ENCODE measurements at places on chromosomes 5 and 9. TPM values are rescaled to one million over a fixed set of nuclear protein-coding genes. Genes with fewer than 3 reads are reported as not detected.
A peak's percentile ranks its signal among the peaks of the same experiment; 100 is the strongest.

PTGDS gene
- 3,309 TPM for total RNA-seq

MUSK gene
- 0.53 TPM for total RNA-seq

DNA sequence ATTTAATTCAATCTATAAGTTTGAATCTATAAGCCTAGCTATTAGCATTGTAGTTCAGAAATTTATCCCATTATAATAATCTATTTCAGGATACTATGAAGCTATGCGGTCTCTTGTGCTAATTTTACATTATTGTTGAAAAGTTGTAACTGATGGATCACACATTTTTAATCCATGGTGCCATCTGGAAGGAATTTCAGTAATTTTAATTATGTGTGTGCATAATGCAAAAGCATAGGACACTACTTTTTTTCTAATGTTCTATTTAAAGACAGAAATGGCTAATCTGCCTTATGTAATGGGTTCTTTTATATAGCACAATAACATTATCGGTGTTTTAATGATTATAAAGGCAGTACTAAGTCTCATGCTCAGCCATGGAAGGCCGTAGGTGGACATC lies 90.6 kb downstream of the HOMER1 start:
- DNase-seq, result no peak

DNA sequence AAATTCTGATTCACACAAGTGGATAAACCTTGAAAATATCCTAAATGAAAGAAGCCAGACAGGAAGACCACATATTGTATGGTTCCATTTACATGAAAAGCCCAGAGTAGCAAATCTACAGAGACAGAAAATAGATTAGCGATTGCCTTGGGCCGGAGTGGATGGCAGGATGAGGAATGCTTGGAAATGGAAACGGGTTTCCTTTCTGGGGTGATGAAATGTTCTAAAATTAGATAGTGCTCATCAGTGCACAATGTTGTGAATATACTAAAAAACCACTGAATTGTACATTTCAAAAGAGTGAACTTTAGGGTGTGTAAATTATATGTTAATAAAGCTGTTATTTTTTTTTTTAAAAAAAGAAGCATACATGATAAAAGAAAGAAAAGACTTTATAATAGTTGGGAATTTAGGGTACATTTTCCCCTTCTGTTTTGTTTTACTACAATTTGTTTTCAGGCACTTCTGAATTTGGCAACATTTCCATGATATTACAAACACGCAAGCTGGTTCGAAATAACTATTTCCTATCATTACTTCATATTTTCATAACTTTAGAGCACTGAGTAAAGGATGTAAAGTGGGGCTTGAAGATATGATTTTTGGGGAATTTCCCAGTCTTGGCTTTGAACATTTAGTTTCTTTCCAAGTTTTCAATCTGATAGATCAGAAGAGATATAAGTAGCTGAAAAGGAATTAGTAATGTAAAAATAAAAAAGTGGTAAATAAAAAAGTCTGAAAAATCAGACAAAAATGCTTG lies 23.9 kb downstream of the SLC35A4 start:
- no peak for DNase-seq

GRCh38 chr9:75385236-75385635 lies 296.9 kb downstream of the OSTF1 start:
- no peak for DNase-seq

DNA sequence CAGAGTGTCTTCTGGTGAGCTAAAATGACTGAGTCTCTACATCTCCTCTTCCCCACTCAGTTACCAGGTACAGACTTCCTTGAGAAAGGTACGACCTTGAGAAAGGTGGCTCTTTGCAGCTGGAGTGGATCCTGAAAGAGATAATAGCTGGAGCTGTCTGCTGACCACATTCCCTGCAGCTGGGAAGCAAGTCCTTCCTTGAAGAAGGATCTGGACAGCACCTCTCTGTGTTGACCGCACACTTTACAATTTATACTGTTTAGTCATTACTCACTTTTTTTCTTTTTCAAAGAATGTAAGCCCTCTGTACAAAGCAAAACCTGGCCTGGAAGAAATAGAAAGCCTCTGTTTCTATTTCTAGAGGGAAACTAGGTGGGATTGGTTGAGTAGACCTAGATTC lies 148.8 kb downstream of the MACIR start:
- no peak for DNase-seq

GRCh38 chr9:133113949-133114885 lies 6.8 kb downstream of the RALGDS start:
- peak; percentile 65 for DNase-seq

SLC22A4 gene
- 2.0 TPM for total RNA-seq

- DNase-seq, result no peak
Measured at GRCh38 chr9:93096811-93097382, 880 bp downstream of the CARD19 start.

ORM2 gene
- total RNA-seq, result not detected

DNA sequence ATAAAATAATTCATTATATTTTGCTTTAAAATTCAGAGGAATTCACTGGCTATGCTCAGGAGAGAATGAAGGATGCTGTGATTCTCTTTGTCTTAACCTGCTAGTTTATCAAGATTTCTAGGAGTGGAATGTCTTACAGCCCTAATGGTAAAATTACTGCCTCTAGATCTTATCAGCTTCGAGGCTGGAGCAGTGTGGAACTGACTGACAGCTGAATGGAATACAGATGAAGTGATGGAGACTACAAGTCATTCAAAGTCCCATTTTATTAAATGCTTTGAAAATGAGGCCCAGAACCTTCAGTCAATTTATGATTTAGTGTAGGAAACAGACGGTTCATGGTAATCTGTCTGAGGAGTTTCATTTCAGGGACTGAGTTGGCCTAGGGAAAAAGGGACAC lies 202.1 kb downstream of the RFX3 start:
- no peak for DNase-seq

BBLN gene
- 36.4 TPM for total RNA-seq

GRCh38 chr5:33657176-33657575 lies 216.4 kb downstream of the TARS1 start:
- no peak for DNase-seq

DNA sequence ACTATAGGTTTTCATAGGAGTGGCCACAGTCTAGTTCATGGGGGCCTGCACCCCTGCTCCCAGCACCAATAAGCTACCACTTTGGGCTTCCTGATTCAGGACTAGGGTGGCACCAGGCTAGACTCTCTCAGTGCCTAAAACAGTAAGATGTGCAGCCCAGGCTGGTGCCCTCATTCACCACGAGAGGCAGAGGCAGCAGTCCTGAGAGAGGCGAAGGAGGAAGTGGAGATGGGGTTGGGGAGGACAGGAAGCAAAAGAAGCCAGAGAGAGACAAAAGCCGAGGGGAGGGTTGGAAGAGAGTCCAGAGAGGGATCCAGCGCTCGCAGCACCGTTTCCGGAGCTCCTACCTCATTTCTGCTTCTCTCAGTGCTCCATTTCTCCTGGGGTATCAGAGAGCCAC lies 180.9 kb downstream of the MED10 start:
- DNase-seq, result no peak

- DNase-seq, result no peak
Measured at GRCh38 chr5:122097391-122097790, 19.3 kb upstream of the LOX start.

PCA3 gene
- not detected for total RNA-seq

LCN9 gene
- total RNA-seq, result not detected

URM1 gene
- 50.6 TPM for total RNA-seq

NUTM2F gene
- total RNA-seq, result not detected

DNA sequence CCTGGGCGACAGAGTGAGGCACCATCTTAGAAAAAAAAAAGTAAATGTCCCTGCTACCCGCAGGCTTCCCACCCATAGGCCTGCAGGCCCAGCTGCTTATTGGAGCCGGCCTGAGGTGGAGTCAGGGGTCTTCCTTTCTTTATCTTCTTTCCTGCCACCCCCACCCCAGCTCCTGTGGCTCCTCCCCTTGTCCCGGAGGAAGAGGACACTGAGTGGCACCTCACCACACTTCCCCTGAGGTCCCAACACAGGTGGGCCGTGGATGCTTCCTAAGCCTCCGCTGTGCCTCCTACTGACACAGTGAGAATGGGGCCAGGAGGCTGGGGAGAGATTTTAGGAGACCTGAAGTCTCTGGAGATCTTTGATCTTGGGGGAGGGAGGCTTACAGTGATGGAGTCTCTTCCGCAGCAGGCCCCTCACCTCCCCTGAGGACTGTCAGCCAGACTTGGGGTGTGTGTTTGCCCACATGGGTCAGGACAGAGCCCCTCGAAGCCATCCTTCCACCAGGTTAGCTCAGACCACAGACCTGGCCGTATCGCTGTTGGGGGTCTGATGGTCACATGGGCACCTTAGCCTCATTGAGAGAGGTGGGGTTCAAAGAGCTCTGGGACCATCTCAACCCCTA lies 135.4 kb upstream of the IER5L start:
- no peak for DNase-seq

NIPSNAP3A gene
- total RNA-seq, result 20.8 TPM

CCL27 gene
- total RNA-seq, result not detected

DNA sequence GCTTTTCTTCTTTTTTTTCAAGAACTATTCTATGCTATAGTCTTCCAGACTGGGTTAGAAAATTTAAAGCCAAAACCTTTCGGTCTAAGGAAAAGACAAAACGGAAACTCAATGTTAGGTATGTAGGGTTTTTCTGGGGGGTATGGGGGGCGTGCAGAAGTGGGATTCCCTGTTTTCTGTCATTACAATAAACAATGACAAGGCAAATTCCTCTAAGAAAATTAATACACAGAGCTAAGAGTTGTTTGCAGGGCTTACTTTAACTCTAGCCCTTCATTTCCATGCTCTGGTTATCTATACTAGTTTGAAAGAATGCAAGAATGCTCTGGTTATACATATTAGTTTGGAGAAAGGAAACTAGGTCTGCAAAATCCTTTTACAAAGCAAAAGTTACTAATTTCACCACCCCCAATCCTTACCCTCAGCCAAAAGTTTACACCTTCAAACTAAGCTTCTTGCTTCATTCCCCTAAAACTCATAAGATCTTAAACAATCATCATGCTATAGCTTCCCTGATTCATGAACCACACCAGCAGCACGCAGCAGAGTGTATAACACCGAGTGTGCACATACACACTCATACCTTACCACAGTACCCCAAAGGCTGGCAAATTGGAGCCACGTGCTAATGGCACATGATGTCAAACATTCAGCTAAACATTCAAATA lies 89.1 kb upstream of the NR5A1 start:
- DNase-seq, result no peak

C9orf152 gene
- total RNA-seq, result not detected

GRCh38 chr5:81950996-81951395 lies 20.8 kb upstream of the ATG10 start:
- DNase-seq, result no peak

- no peak for DNase-seq
Measured at GRCh38 chr5:97088774-97089148, 53.6 kb downstream of the LIX1 start.

GRCh38 chr9:33703430-33704102 lies 91.8 kb upstream of the PRSS3 start:
- DNase-seq, result no peak

DNA sequence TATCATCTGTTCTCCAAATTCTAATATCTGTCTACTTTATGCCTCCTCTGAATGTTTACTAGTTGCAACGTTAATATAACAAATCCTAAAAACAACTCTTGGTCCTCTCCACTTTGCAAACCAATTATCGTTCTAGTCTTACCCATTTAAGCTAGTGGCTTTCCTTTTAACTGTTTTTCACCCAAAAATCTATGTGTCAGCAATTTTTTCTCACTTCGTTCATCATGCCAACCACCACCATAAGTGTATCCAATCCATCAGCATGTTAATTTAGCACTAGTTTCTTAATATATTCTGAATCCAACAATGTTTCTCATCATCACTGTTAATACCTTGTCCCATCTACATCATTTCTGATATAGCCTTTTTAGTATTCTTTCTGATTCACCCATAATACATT lies 90.0 kb upstream of the RORB start:
- DNase-seq, result no peak

SWI5 gene
- 20.8 TPM for total RNA-seq

- no peak for DNase-seq
Measured at GRCh38 chr5:94192658-94193391, 425.6 kb downstream of the KIAA0825 start.

DNA sequence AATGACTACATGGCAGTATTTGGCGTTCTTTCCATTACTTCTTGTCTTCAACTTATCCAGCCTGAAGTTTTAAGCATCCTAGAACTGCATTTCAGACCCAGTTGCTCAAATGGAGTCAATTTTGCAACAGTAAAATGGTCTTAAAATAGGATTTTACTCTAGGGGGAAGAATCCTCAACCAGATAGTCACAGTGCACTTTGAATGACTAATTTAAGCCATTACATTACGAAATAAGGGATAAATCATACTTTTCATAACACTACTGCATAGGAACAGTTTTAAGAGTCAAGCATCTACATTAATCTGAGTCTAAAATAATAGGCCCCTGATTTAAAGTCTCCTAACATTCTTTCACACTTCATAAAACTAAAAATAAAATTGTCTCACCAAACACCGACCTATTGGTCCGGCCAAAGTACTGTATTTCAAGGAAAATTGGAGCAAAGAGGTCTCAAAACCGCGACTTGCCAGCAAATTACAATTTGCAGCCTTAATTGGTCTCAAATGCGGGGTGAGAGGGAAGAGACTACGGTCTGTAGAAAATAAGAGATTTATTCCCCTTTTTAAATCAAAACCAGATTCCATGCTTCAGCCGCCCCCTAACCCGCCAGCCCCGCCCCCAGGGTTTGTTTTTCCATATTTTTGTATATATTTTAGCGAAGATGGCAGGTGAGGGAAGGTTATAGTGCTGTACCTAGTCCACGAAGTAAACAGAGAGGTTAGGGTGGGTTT lies 1.2 kb upstream of the SMARCA2 start:
- no peak for DNase-seq

DNA sequence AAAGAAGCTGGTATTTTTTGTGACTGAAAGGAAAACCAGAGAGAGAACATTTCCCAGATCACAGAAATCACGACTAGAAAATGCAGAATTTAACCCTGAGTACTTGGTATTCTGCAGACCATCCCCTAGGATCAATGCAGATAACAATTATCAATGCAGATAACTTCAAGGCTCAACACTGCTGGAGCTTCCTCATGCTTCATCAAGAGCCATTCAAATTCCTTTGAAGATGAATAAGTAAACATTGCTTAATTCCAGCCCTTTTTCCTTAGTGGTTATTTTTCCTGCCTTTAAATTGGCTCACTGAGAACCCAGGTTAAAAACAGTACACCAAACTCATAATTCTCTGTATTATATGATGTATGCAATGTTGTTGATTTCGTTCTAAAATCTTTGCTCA lies 370.1 kb upstream of the TLE4 start:
- DNase-seq, result no peak

All from heart right ventricle (tissue), 16 donors.